ENCODE measurements at places on chromosomes 3 and 15.
A peak's percentile ranks its signal among the peaks of the same experiment; 100 is the strongest.

DNA sequence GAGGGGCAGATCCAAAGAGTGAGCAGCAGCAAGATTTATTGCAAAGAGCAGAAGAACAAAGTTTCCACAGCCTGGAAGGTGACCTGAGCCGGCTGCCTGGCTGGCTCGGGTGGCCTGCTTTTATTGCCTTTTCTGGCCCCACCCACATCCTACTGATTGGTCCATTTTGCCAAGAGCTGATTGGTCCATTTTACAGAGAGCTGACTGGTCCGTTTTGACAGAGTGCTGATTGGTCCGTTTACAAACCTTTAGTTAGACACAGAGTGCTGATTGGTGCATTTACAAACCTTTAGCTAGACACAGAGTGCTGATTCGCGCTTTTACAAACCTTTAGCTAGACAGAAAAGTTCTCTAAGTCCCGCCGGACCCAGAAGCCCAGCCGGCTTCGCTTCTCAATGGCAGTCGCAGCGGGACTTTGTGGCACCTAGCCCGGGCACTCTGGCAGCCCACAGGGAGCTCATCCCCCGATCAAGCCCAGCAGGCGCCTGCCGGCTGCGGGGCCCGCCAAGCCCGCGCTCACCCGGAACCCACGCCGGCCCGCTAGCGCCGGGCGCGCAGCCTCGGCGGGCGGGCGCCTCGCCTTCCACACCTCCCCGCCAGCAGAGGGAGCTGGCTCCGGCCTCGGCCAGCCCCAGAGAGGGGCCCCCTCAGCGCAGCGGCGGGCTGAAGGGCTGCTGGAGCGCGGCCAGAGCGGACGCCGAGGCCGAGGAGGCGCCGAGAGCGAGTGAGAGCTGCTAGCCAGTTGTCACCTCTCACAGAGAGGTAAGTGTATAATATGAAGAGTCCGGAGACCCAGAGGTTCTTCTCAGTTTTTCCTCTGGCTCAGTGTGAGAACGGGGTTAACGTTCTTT lies 339.2 kb downstream of the CHL1 start:
- no peak for DNase-seq

DNA sequence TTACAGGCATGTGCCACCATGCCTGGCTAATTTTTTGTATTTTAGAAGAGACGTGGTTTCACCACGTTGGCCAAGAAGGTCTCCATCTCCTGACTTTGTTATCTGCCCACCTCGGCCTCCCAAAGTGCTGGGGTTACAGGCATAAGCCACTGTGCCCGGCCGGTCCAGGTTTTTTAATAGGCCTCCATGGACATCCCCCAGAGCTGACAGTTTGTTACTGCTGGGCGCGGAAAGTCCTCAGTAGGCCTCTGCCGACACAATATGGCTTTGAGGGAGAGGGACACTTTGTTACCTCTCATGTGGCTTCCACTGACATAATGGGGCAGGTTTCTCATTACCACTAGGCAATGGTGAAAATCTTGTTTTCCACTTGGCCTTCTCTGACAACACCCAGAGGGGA lies 152.0 kb downstream of the WNT7A start:
- no peak for DNase-seq

GRCh38 chr3:139676108-139676507 lies 1.7 kb downstream of the NMNAT3 start:
- no peak for DNase-seq

DNA sequence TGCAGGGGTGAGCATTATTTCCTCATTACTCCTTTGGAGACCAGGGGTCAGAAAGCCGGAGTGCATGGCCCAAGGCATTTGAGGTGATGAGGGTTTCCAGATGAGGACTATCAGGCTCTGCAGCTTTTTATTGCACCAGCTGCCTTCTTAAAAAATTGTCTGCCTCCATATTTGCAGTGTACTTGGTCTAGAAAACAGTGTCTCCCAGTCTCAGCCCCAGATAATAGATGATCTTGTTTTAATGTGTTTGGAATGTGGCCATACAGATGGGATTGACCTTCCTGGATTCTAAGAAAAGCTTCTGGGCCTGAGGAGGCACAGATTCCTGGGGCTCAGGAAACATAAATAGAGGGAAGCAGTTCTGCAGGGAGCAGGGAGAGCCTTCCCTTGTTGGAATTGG lies 123.3 kb downstream of the GABRG3 start:
- no peak for DNase-seq

GRCh38 chr3:73622091-73622805 lies 2.5 kb downstream of the PDZRN3 start:
- no peak for DNase-seq

GRCh38 chr3:99171800-99172199 lies 270.3 kb upstream of the DCBLD2 start:
- DNase-seq: no peak

DNA sequence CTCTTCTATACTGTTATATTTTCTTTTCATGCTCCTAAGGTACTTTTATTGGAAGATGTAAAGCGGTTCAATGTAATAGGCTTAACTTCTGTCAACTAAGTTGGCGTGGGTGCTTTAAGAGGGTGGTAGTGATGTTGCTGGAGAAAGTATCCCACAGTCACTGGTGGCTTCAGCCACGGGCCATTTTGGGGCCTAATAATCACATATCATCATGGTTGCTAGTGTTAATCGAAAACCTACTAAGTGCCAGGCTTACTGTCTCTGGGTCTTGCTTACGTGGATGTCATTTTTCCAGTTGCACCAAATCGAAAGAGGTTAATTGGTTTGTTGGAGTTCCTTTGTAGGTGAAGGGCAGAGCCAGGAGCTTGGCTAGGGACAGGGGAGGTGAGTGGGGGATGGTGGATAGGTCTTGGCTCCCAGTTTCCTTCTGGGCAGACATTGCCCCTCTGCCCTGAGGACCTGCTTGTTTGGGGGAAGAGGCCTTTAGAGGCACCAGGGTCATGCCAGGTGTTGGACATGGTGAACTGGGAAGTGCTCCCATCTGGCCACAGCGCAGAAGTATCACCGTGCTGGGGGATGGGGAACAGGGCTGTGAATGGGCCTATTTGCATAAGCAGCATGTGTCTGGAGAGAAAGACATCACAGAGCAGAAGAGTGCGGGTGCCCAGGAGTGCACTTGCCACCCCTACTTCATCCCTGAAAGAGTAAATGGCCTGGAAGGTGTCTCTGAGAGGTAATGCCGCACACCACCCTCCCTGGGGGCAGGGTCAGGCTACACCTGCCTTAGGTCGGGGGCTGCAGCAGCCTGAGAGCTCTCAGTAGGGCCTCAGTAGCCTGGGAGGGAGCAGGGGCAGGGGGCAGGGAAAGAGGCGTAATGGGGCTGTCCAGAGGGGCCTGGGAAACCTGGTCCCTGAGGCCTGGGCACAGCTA lies 62.4 kb upstream of the POLG start:
- no peak for DNase-seq

DNA sequence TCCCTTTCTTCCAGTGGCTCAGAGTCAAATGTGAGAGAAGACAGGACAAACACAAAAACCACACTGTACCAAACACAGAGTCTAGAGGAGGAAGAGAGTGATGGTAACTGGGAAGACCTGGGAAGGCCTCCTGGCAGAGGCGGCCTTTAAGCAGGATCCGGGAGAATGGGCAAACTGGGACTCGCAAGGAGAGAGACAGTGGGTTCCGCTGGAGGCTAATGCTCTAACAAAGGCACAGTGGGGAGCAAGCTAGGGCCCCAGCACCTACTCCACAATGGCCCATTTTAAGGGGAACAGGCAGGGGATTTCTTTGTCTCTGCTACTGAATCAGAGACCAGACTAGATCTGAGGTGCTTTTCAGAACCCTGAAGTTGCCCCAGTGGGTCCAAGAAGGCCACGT lies 81.4 kb upstream of the HES1 start:
- no peak for DNase-seq

DNA sequence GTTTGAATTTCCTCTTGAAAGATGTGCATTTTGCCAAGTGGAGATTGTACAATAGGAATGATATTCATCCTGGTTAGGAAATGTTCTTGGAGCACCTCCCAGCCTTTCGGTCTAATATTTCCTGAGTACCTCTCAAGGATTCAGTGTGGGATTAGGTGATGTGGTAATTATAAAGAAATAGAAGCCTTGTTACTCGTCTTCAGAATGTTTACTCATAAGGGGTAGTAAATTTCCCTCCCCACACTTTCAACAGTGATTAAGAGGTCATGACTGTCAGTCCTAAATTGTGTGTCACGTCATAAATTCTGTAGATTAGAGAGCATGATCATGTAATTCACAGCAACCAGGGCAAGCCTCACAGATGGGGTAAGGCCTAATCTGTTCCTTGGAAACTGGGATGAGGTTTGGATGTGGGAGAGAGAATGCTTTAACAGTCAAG lies 633.1 kb upstream of the TBL1XR1 start:
- DNase-seq: peak; percentile 45

- DNase-seq: no peak
These were observed 81.0 kb downstream of the TMEM108 start for GRCh38 chr3:133119176-133119575.

GRCh38 chr3:11718637-11719405 lies 75.1 kb upstream of the VGLL4 start:
- DNase-seq: no peak

DNA sequence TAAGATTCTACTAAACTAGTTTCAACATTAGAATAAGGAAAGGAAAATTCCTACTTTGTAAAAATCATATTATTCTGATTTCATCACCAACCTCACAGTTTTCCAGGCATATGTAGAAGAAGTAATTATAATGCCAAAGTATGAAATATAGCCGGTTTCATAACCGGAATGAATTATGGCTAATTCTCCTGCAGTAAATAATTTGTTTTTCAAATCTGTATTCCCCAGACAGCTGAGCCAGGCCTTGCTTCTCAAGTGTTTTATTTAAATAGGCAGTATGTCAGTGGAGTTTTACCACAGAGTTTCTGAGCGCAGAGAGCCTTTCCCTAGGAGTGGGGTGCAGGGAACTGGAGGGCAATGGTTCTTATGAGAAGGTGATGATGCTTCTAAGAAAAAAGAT lies 8.7 kb upstream of the CPA3 start:
- no peak for DNase-seq

GRCh38 chr3:70736009-70736408 lies 423.6 kb upstream of the MDFIC2 start:
- DNase-seq: no peak

GRCh38 chr3:50127251-50127691 lies 27.9 kb upstream of the SEMA3F start:
- no peak for DNase-seq

- DNase-seq: no peak
These were observed 13.4 kb downstream of the LRIG1 start for GRCh38 chr3:66487465-66487864.

DNA sequence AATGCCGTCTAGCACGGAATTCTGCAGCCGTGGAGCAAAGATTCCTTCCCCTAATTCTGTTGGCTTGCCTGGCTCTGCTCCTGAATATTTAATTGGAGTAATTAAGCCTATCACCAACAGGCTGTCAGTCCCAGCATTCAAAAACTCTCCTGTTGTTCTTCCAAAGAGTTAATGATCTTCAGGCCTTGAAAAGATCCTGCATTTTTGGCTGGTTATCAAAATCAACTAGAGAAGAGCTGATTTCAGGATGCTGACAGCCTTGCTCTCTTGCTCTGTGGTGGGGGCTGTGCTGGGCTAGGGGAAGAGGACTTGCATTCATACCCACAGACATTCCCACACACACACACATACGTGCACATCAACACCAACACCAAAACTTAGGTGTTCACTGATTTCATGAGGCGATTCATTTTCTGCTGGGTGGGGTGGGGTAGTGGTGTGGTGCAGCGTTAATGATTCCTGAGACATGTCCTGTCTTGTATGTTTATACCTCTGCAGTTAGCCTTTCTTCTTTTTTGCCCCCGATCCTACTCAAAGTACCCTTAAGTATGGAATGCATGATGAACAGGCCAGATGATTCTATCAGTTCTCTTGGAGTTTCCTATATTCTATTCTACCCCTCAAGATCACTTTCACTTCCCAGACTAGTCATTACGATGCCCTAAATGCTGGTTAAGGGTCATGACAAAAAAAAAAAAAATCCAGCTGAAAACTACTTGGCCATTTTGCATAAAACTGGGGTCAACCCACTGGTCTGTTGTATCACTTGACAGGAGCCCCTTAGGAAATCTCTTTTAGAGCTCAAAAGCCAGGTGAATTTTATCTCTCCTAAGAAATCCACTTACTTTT lies 42.3 kb downstream of the CPN2 start:
- DNase-seq: no peak

DNA sequence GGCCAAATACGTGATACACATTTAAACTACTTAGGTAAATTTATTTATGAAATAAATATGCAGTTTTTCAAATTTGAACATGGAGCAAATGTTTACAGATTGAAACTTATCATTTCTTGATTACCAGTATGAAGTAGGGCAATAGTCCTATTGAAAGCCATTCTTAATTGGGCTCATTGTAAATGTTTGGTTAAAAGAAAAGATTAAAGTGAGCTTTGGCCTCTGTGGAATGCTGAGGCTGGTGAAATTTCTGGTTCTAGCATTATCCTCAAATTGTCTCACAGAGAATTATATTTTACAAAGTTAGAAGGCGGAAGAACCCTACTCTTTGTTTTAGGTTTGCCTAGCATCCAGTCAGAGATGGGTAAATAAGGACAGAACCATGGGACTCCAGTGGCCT lies 73.2 kb downstream of the SAMMSON start:
- DNase-seq: no peak

- no peak for DNase-seq
These were observed 45.5 kb upstream of the BOC start for GRCh38 chr3:113165841-113166240.

DNA sequence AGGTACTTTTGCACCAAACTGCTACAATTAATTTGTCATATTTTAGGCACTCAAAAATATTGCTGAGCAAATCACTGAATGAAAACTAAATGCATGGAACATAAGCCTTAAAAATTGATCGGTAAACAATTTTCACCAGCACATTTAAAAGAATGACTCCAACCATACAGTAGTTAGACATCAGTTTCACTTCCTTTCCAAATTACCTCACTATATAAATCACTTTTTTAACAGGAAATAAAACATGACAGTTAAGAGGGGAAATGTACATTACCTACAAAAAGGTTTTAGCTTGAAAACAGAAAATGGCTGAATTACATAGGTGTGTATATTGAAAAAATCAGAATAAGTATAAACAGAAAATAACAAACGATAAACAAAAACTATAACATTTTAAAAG lies 108.4 kb downstream of the SERPINI1 start:
- DNase-seq: no peak

- no peak for DNase-seq
These were observed 366.8 kb downstream of the ZIC1 start for GRCh38 chr3:147775816-147776530.

DNA sequence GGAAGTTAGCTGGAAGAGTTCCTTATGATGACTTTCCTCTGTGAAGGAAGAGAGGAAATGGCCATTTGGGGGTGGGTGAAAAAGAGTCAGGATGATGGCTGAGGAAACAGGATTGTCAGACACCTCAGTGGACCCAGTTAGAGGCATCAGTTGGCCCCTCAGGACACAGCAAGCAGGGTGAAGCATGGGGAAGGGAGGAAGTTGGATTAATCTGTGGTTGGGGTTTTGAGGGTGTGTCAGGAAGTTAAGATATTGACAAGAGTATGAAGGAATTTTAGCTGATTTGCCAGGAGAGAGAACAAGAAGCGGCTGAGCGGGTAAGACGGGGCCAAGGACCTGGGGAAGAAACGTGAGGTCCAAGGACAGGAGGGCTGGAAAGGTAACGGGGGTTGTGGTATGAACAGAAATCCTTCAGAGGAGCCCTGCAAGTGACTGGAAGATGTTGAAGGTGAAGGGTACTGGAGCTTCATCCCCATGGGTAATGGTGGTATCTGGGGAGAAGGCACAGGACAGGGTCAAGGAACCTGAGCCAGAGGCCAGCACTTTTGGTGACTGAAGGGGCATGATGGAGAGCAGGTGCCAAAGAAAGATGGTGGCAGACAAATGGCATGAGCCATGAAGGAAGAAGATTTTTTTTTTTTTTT lies 2.7 kb downstream of the UQCC5 start:
- no peak for DNase-seq

GRCh38 chr3:132029182-132029902 lies 5.5 kb downstream of the CPNE4 start:
- DNase-seq: peak; percentile 67

Measured in NCI-H187 treated with DMSO at 0.1 percent for 48 hours (cell line).